Spleen (tissue), 13 donors: ENCODE measurements at places on chromosomes 16 and 17.

DNA sequence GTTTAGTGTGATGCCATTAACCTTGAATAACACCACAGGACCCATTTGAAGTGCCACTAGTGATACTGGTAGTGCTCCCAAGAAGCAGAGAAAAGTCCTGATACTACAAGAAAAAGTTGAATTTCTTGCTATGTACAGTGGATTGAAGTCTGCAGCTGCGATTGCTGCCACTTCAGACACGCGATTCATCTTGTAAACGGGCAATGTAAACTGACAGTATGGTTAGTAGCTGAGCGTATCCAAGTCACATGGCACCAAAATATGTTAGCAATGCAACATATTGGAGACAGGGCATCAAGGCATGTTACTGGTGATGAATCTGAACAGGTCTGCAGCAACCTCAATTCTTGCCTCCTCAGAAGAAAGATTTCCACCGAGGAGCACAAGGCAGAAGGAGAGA, 238.9 kb downstream of the HS3ST3B1 start:
- no peak for DNase-seq

GRCh38 chr17:29709866-29710519, 87.3 kb upstream of the CORO6 start:
- no peak for DNase-seq

GRCh38 chr16:58048494-58049231, 23.1 kb downstream of the MMP15 start:
- peak; percentile 51 for DNase-seq

GRCh38 chr17:49951362-49952082, 17.5 kb upstream of the DLX4 start:
- DNase-seq: no peak

- no peak for DNase-seq
Measured at GRCh38 chr17:45976391-45976754, 22.7 kb upstream of the STH start.

- DNase-seq: no peak
Measured at GRCh38 chr16:7861891-7862582, 529.4 kb downstream of the RBFOX1 start.

- DNase-seq: no peak
Measured at GRCh38 chr16:68235108-68235886, 630 bp downstream of the ESRP2 start.

DNA sequence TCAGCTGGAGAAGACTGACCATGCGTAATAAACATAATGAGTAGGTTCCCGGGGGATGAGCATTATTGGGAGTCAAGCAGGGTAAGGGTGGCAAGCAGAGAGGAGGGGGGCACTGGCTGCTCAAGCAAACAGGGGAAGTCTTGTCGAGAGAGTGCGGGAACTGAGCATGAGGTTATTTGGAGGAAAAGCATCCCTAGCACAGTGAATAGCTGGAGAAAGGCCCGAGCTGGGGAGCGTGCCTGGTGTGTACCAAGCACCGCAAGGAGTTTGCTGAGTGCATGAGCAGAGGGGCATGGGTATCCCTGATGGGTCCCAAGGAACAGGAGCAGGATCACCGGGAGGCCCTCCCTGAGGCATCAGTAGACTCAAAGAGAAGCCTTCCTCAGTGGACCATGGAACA, 17.2 kb downstream of the CYTH1 start:
- DNase-seq: no peak

- no peak for DNase-seq
Measured at GRCh38 chr17:81968850-81969812, 8.1 kb upstream of the NOTUM start.

DNA sequence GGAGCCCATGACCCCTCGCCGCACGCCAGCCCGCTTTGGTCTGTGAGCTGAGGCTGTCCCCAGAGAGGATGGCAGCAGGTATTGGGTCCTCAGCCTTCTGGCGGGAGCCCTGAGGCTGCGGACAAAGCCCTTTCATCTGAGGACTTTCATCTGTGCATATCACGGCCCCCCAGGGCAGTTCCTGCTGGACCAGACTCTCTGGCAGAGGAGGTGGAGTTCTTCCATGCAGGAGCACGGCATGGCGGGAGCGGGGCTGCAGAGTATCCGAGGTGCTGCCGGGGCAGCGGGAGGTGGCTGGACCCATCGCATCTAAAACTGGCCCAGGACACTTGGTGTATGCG, 18.8 kb downstream of the DHX38 start:
- peak; percentile 68 for DNase-seq

DNA sequence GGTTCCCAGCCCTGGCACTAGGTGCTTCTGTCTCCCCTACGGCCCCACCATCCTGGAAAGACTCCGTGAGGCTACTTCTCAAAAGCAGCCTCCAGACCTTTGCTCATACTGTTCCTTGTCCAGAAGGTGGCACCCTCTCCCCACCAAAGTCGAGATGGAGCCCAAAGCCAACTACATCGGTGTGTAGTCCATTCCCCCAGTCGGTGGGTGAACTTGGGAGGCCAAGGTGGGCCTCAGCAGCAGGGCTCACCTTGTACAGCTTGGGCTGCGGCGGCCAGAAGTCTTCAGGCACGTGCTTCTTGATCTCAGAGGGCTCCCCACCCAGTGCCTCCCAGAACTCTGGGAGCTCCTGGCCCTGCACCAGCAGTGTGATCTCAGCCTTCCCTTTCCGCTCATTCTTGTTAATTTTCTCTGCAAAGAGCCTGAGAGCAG, 10.2 kb downstream of the FLII start:
- no peak for DNase-seq

GRCh38 chr16:58030136-58030840, 4.7 kb downstream of the MMP15 start:
- no peak for DNase-seq

GRCh38 chr17:72587773-72588511, 467.1 kb downstream of the SOX9 start:
- DNase-seq: no peak

DNA sequence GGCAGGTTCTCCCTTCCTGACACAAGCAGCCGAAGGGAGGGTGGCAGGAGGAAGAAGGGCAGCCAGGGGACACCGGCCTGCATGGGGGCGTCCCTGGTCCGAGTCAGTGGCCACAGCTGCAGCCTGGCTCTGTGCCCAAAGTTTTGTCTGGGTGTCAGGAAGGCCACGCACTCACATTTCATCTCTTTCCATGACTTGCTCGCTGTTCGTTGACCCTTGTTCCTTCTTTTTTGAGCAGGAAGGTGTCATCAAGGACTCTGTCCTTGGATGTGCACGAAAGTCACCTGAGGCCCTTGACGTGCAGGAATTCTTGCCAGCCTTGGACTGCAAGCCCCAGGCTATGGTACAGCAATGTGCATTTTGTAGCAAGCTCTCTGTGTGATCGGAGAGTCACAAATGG, 93.3 kb downstream of the TNFRSF13B start:
- DNase-seq: peak; percentile 18

DNA sequence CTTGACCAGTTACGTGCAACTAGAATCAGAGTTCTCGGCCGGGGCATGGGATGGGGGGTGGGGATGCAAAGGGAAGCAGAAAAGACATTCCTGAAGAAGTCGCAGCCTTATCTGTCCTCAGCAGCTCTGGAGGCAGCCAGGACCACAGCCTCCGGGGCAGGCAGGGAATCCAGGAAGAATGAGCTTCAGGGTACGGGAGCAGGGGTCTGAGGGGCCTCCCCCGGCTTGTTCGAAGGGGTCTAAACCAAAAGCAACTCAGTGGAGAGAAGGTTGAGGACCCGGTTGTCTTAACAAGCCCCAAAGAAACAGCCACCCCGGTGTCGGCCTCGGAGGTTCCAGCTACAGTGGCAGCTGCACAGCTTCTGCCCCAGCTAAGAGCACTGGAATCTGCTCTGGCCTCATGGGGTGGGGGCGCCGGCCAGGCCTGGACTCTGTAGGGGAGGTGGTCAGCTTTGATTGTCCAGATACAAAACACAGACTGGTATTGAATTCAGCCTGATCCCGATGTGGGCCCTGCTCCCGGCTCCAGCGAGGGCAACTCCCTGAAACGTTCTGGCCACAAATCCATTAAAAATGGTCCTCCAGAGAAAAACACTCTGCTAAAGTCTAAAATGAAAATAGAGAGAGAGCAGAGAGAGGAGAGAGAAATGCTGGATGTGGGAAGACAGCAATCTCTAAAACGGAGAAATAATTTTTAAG, 7.7 kb downstream of the HOXB4 start:
- DNase-seq: no peak

GRCh38 chr16:15649727-15650018, 372 bp upstream of the NDE1 start:
- no peak for DNase-seq

GRCh38 chr17:65633988-65634387, 72.5 kb upstream of the AXIN2 start:
- no peak for DNase-seq

DNA sequence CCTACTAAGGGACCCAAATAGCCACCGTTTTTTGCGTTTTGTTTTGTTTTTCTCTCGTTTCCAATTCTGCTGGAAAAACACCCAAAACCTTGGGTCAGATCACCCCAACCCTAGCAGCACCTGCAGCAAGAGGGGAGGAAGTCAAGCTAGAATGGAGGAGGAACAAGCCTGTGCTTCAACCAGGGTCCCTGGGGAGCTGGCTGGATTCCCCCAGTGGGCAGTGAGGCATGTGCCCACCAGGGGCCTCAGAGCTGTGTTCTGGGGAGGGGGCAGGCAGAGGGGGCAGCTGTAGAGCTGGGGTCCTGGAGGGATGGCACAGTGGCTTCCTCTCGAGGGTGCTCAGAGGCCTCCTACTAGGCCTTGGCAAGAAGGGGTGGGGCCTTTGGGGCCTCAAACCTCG, 6.5 kb downstream of the CD79B start:
- peak; percentile 90 for DNase-seq

- no peak for DNase-seq
Measured at GRCh38 chr17:73533781-73534180, 110.5 kb downstream of the SDK2 start.

GRCh38 chr16:71352963-71353460, 5.5 kb upstream of the CALB2 start:
- DNase-seq: no peak

GRCh38 chr17:78890498-78890897, 12.5 kb downstream of the CEP295NL start:
- DNase-seq: peak; percentile 94

DNA sequence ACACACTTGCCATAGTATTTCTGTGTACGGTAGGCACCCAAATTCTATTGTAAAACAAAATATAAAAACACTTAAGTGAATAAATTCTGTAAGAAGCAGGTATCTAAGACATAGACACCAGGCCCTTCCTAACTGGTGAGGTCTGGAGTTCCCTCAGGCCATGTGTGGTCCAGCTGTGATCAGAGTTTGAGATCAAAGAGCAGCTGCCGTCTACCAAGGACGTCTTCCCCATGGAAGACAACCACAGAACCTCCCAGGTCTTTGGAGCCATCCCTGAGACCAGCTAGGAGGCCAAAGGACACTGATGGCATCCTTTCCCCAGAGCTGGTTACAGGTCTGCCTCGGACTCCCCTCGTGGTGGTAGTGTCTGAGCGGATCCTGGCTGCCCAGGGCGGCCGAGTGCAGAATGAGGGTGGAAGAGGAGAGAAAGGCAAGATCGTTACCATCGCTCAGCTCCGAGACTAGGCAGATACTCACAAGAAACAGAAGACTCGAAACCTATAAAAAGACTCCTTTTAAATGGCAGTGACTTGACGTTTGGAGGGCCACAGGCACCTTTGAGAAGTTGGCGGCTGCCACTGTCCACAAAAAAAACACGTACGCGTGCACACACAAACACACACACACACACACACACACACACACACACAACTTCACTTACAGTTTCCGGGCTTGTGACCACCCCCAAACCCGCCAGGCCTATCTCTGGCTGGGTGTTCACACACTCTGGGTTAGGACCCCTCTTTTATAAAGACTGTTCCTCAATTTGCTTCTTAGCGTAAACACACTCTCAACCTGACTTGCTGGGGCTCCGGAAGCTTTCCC, 7.5 kb downstream of the TIMP2 start:
- no peak for DNase-seq

- peak; percentile 90 for DNase-seq
Measured at GRCh38 chr16:88527186-88527936, 42.8 kb upstream of the ZC3H18 start.

DNA sequence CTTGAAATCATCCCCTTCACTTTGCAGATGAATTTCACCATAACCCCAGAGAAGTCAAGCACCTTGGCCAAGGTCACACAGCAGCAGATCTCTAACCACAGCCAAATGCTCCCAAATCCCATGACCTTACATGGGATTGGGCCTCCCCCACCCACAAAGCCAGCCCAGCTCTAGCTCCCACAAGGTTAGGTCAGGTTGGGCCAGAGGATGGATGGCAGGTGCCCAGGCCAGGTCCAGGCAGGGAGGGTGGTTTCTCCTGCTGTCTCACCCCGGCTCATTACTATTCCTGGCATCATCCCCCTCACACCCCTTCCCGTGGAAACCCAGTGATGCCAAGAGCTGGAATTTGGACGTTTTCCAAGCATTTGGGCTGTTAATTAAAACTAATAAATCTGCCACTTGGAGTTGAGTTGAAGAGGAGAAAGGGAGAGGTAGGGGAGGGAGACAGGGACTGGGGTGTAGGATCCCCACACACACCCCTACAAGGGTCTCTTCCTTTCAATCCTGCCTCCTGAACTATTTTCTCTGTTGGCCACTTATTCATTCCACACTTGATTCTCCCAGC, 181.6 kb downstream of the TMEM132E start:
- no peak for DNase-seq

DNA sequence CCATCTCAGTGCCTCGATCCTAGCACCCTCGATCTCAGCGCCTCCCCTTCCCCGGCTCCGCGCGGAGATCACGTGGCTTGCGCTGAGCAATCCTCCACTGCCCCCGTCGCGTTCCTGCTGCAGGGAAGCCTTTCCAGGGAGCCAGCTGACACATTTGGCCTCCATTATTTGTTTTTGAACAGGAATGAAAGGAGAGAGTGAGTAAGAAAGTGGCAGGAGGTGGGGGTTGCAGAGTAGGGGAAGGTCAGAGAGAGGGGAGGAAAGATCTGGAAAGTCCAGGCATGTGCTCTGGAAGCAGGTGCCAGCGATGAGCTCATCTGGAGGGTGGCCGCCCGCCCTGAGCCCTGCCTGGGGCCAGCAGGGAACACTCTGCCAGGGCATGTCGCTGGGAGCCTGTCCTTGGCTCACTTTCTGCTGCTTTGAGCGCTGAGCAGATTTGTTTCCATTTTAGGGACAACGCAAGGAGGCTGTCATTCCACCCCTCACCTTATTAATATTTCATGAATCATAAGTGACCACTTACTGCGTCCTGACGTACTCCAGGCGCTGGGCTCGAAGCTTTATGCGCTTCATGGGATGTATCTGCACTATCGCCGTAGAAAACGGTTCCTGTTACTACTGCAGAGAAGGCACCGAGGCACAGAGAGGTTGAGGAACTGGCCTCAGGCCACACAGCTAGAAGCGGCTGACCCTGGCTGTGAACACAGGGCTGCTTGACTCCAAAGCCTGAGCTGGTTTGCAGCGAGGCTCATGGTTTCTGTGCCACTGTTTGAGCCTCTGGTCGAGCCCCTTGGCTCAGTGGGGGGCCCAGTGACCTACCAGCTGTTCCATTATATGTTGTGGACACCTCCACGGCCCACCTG, 283.1 kb downstream of the SEC14L1 start:
- no peak for DNase-seq

DNA sequence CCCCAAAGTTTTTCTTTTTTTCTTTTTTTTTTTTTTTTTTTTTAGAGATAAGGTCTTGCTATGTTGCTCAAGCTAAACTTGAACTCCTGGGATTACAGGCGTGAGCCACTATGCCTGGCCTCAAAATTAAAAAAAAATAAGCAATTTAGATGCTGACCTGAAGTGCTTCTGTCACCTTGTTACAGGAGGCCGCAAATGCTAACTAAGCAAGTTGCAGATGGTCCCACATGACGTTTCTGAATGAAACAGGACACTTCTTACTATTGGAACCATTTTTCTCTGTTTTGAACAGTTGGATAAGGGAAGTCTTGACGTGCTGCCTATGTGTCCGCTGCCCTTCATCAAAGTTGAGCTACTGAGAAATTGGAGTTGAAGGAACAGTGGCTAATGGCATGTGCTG, 8.8 kb downstream of the ANKRD40CL start:
- no peak for DNase-seq

- no peak for DNase-seq
Measured at GRCh38 chr17:9079461-9080103, 58.3 kb downstream of the NTN1 start.
